ENCODE measurements at places on chromosomes 11 and 22.

DNA sequence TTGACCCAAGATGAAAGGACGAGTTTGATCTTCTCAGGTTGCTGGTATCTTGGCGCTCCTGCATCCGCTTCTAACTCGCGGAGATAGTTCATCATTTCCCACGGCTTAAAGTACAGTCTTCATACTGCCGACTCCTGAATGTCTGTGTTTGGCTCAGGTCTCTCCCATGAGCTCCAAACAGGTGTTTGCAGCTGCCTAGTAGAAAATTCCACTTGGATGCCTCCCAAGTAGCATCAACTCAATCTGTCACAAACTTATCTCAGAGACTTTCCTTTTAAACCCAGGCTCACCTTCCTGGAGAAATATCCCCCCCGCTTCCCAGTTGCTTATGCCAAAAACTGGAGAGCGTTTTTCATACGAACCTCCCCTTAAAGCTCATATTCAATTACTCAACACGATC is 986.5 kb downstream of the TBC1D22A start:
- DNase-seq: no peak

DNA sequence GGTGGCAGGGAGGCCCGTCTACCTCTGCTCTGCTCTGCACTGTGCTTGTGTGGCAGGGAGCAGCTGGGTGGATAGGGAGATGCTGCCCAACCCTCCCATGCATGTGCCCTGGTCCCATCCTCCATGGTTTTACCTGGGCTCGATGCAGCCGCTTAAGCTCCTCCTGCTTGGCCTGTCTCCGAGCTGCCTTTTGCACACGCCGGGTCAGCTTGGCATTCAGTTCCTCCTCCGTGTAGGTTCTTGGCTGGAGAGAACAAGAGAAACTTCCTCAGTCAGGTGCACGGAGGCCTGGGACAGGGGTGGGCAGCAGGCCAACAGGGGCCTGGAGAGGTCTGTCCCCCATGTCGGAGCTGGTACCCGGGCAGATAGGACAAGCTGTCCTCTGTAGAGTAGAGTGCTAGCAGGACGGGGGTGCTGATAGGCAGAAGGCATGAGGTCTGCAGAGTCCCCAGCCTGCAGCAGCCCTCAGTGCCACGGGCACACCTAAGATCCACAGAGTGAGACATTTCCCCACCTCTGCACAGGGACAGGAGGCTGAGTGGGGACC is 36.4 kb upstream of the BID start:
- DNase-seq: no peak

DNA sequence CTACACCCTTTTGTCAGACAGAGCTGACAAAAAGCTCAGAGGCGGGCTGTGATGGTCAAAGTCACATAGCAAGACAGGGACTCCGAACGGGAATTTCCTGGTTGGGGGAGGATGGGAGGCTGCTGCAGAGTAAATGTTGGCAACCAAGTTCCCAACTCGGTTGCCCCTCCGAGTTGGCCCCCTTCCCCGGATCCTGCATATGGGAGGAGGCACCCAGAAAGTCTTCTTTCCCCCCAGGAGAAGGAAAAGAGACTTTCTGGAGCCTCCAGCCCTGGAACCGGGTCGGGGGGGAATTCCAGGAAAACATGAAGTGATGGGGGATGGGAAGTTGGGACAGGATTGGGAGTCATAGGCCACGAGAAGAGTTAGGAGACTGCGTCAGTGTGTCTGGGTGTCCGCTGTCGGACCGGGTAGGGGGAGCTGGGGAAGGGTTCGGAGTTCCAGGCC is 614 bp downstream of the SELENOM start:
- DNase-seq: no peak

- DNase-seq: no peak
Observed at GRCh38 chr11:27696961-27697360, 3.3 kb downstream of the BDNF start.

- DNase-seq: no peak
Observed at GRCh38 chr11:61905067-61905696, 12.2 kb downstream of the RAB3IL1 start.

DNA sequence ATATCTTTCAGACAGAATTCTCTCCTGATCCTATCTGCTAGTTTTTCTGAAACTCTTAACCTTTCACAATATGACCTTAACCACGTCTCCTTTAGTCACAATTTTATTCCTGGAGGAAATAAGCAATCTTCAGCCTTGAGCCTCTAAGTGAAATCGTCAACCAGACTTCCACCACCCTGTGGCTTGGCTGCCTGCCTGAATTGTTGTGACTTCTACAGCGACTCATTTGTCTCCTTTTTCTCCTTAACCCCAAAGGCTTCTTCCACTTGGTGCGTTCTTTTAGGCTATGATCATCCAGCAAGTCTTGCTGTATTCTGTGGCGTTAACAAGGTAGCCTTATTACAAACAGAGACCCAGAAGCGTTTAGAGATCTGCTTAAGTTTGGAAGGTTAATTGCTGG is 535.1 kb upstream of the ARHGAP42 start:
- DNase-seq: no peak

DNA sequence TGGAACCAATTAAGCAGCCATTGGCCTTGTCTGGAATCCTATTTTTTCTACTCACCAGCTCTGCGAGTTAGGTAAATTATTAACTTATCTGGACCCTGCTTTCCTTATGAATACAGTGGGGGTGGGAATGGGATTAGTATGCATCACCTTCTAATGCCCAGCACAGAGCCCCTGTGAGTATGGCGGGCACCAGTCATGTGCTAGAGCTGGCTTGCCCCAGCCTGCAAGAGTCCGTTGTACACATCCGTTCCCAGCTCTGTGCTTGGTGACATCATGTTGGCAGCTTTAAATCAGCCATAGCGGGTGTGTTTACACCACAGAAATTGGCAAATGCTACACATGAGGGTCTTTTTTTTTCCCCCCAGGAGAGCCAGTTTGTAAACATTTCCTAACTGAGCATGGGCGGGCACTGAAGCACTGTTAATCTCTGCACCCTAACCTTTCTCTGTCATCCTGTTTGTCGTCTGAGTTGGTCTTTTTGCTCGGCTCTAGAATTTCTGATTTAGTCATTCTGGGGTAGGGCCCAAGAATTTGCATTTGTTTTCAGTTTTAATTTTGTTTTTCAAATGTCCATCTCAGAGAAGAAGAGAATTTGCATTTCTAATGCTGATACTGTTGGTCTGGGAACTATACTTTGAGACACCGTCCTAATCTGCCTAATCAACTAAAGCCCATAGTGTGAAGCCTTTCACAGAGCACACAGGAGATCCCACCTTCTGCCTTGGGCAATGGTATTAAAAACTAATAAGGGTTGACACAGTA is 130.3 kb upstream of the TBCEL start:
- DNase-seq: no peak

- no peak for DNase-seq
Observed at GRCh38 chr11:45659031-45659817, 6.2 kb downstream of the CHST1 start.

DNA sequence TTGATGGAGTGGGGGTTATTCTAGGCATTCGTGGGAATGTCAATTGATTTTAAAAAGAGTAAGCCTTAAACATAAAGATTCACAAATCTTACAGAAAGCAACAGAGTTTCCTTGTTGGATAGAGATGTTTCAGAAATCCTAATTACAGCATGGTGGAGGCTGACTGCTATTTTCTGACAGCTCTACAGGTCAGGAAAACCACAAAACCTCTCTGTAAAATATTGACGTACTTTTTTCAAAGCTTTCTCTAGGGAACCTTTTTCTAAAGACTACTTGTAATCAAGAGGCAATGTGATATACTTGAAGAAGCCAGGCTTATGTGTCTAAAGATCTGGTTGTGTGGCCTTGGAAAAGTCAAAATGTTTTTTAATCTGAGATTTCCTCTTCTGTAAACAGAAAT is 9.1 kb upstream of the OR8B8 start:
- DNase-seq: no peak

DNA sequence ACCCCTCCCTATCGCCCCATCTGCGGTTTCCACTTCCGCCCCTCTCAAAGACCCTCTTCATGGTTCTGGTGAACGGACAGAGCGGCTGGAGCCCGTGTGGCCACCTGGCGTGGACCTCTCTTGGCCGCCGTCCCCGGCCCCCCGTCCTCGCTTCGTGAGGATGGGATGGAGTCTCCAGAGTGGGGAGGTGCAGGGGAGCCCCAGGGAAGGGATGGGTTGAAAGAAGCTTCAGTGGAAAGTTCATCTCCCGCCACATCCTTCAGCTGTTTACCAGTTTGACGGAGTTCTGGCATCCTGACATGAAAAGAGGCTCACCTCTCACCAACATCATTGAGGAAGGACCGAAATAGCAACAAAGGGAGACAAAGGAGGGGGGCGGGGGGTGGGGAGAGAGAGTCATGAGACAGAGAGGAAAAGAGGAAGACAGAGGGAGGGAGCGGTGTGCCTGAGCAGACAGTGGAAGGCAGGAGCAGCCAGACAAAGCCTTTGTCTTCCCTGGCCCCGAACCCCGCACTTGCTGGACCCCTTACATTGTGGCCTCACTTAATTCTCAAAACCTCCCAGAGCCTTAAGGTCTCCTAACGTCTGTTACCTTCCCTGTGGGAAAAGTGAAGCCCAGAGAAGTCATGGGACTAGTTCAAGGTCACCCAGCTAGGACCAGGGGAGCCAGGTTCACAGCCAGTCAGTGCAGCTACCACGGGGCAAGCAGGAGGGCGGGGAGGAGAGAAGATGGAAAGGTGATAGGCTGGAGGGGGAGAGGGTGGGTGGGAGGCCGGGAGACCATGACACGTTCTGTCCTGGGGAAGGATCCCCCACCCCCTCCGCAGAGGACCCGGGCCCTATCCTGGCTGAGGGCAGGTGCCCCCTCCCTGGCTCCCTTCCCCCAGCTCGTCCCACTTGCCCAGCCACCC is 54.9 kb downstream of the CD6 start:
- DNase-seq: peak; percentile 30

GRCh38 chr11:86637988-86638387 is 34.4 kb downstream of the ME3 start:
- no peak for DNase-seq

DNA sequence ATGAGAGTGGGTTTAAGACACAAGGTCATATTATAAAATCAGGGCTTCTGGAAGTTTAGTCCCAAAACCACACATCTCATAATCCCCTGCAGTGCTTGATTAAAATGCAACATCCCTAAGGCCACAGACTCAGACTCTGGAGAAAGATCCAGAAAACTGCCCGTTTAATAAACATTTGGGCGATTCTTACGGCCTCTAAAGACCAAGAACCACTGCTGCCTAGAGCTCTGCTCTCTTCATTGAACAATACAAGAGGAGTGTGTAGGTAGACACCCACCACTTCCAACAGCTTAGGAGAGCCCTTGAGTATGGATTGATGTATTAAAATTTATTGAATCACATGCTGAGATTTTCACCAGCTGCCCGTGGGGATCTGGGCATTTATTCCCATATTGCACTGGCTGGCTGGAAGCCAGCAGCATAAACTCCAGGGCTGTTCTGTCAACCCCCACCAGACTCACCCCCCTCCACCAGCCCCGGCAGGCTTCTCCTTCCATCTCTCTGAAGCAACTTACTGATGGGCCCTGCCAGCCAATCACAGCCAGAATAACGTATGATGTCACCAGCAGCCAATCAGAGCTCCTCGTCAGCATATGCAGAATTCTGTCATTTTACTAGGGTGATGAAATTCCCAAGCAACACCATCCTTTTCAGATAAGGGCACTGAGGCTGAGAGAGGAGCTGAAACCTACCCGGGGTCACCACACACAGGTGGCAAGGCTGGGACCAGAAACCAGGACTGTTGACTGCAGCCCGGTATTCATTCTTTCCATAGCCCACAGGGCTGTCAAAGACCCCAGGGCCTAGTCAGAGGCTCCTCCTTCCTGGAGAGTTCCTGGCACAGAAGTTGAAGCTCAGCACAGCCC is 749 bp upstream of the BEST1 start:
- no peak for DNase-seq

DNA sequence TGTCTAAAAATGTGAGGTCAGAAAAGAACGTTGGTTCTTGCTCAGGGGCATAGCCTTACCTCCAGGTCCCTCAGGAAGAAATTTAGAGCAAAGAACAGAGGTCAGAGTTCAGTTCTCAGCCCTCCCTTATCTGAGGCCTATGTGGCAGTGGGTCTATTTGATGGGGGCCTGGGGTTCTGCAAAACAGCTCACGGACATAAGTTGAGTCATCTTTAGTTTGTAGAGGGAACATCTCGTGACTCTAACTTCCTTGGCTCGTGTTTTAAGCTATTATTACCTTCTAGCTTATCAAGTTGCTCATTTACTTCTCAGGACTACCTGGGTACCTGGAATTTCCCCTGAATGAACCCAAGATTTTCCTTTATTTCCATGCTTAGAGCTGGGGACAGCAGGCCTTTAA is 91.3 kb upstream of the AMOTL1 start:
- DNase-seq: no peak

DNA sequence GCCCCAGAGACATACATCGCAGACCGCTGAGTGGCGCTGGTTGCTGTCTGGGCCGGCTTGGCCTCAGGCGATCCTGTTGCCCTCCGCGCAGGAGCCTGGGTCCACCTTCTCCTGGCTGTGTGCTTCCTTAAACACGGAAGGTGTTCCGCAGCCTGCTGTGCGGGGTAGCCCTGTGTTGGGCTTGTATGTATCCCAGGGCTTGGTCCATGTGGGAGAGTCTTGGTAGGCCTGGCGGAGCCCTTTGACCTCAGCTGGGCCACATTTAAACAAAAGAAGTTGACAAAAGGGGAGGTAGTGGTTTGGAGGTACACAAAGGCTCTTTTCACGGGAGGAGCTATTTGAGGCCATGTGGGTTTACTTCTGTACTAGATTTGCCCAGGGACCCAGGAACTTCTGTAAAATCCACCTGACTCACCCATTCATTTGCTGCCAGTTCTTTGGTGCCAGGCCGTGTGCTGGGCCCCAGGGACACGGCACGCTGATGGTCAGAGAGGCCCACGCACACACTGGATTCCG is 11.0 kb upstream of the GRAMD4 start:
- no peak for DNase-seq

DNA sequence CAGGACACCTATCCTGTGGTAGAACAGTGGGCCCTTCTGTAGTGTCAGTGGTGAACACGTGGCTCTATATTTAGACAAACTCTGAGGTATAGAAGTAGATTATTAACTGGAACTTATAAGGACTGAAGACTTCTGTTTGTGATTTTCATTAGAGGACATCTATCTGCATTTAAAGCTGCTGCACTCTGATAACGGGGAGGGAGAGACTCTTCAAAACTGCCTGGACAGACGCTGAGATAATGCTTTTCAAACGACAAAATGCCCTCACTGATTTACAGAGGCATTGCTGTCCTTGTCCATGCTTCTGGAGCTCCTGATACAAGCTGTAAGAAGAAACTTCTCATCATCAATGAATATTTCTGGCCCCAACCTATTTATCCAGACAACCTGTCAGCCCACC is 425.2 kb downstream of the OPCML start:
- no peak for DNase-seq

GRCh38 chr11:22459048-22459447 is 120.9 kb downstream of the SLC17A6 start:
- DNase-seq: no peak

DNA sequence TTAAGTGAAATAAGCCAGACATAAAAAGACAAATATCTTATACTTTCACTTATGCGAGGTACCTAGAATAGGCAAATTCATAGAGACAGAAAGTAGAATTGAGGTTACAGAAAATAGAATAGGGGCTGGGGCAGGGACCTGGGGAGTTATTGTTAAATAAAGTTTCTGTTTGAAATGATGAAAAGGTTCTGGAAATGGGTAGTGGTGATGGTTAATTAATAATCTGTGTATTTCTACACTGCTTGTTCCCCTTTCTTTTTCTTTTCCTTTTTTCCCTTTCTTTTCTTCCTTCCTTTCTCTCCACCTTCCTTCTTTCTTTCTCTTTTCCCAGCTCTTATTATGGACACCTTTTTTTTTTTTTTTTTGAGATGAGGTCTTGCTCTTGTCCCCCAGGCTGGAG is 2.8 kb downstream of the NAALADL1 start:
- no peak for DNase-seq

Data from stimulated activated CD4-positive, alpha-beta T cell treated with anti-CD3 and anti-CD28 coated beads, Interleukin-1b, Interleukin-23, amount 100 ng/mL, for 4 hours (primary cell).